Stimulated activated CD8-positive, alpha-beta memory T cell treated with anti-CD3 and anti-CD28 coated beads, Interleukin-7, amount 100 ng/mL, for 24 hours (primary cell): ENCODE measurements at places on chromosomes 11 and 22.

- no peak for DNase-seq
Measured at GRCh38 chr11:15938121-15938611, 418.2 kb downstream of the SOX6 start.

GRCh38 chr11:12731841-12732336, 57.7 kb downstream of the TEAD1 start:
- DNase-seq: no peak

- no peak for DNase-seq
Measured at GRCh38 chr11:71582309-71582895, at the start of gene KRTAP5-11. Gene KRTAP5-11 (minus strand): TSS chr11:71582875. CDS start chr11:71582837, 38 bp downstream.

GRCh38 chr11:125954123-125954944, 8.5 kb downstream of the VSIG10L2 start:
- DNase-seq: no peak

- no peak for DNase-seq
Measured at GRCh38 chr22:31583861-31584485, 78.0 kb downstream of the PISD start.

DNA sequence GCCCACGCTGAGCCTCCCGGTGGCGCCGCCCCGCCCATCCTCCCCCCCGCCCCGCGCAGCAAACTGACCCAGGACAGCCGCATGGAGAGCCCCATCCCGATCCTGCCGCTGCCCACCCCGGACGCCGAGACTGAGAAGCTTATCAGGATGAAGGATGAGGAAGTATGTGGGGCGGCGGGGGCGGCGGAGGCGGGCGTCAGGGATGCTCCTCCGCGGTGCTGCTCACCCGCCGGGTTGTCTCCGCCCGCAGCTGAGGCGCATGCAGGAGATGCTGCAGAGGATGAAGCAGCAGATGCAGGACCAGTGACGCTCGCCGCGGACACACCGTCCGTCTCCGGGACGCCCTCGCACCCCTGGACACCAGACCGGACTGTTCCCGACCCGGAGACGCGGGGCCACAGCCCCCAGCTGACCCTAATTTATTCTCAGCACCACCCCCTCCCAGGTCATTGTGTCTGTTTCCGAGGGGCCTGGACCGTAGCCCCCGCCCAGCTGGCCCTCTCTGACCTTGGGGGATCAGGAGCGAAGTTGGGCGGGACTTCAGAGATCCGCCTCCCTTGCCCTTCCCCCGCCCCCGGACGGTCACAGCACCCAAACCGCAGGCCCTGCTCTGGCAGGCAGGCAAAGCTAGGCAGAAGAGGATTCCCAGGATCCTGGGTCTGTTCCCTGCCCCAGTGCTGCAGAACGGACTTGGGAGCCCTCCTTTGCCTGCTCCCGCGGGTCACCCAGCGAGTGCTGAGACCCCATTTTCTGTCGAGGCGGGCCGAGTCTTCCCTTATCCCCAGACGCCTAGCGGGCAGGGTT, 959 bp upstream of the GP1BB start:
- DNase-seq: no peak

DNA sequence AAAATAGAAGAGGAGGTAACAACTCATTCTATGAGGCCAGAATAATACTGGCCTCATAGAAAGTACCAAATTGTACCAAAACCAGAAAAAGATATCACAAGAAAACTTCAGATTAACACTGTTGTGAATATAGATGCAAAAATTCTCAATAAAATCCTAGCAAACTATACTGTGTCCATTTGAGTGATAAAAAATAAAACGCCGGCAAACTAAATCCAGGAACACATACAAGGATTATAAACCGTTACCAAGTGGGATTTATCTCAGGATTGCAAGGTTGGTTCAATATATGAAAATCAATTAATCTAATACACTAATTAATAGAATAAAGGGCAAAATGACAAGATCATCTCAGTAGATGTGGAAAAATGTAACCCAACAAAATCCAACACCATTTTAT, 23.6 kb upstream of the FBXO3 start:
- no peak for DNase-seq

DNA sequence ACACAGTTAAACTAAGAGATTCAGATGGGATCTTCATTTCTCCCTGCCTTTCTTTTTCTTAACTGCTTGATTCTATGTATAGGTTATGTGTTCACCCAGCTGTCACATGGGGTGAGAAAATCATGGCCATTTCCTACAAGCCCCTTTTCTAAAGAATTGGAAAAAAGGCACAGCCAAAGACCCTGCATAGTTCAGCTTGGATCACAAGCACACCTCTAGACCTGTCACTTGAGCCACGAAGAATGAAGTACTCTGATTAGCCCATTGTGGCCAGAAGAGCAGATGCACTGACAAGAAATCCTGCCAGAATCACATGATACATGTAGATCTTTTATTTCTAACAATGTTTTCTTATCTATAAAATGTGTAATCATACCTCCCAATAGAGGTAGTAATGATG, 69.7 kb downstream of the RAB38 start:
- DNase-seq: no peak

GRCh38 chr11:39113606-39114005, 2345.8 kb downstream of the LRRC4C start:
- DNase-seq: no peak

DNA sequence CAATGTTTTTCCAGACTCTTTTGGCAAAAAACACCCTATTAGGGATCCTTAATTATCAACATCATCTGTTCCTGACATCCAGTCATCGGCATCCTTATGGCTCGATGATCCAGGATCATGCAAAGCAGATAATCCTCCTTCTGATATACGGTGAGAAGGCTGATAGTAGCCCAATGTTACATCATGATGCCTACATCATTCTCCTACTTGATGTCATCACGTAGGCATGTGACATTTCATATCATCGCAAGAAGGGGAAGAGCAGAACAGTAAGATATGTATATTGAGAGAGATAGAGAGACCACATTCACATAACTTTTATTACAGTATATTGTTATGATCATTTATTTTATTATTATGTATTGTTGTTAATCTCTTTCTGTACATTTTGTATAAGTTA, 168.6 kb downstream of the ADAMTS15 start:
- no peak for DNase-seq

GRCh38 chr11:47104261-47104950, 72.3 kb downstream of the ARFGAP2 start:
- no peak for DNase-seq

- no peak for DNase-seq
Measured at GRCh38 chr22:39252461-39253434, 8.0 kb upstream of the PDGFB start.

DNA sequence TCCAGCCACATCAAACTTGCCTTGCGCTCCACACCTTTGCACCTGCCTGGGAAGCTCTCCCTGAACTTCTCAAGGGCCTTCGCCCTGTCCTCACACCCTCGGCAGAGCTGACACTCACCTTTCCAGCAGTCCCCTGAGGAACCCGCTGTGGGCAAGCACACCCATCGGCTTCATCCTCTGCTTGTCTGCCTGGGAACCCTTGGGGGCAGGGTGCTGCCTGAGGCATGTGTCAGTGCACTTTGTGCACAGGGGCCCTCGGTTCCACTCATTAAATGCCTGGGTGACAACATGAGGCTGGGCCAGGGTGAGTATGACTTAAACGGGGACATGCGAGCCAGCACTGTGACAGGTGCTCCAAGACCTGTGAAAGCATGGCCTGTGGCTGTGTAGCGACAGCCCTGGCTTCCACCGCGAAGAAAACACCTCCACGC, 2.6 kb upstream of the LRFN4 start:
- no peak for DNase-seq

DNA sequence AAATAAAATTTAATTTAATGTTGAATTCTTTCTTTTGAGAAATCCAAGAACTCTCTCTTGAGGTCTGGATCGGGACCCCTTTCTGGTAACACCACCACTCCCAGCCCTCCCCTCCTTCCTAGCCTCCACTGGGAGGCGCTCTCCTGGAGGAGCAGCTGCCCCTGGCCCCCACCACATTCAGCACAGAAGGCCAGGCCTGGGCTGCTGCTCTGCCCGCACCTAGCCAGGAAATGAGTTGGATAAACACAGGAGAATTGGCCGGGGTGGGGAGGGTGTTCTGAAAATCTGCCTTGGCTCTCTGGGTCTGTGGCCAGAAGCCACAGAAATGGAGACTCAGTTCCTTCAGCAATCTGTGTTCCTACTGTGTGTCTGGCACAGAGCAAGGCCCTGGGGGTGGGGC, 31.2 kb downstream of the C22orf42 start:
- no peak for DNase-seq

- no peak for DNase-seq
Measured at GRCh38 chr11:131691181-131692041, 321.0 kb downstream of the NTM start.

- no peak for DNase-seq
Measured at GRCh38 chr22:33090836-33091235, 32.7 kb upstream of the SYN3 start.

DNA sequence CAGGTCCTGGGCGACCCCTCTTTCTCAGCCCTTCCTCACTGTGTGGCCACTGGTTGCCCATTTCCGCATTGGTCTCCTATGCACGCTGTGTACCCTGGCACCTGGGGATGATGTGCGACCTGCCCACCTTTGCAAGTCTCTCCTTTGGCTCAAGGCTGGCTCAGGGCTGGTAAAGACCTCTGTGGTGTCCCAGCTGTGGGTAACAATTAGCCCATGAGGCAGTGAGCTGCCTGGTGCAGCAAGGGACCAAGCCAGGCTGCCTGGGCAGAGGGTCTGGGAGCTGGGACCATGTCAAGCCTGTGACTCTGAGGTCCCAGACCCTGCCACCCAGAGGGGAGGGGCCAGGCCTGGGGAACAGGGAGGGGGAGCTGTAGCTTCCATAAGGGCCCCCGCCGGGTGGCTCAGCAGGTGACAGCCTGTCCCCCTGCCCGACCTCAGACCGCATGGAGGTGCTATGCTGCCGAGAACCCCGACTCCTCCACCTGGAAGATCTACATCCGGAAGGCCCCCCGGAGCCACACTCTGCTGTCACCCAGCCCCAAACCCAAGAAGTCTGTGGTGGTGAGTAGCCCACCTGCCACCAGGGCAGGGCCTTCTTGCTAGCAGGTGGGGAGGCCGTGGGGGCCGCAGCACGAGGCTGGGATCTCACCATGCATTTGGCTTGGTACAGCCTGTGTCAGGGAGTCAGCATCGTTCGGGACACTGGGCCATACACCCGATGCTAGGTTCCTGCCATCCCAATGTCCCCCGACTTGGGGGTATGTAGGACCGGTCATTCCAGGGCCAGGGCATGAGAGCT, 112.5 kb downstream of the KCNQ1OT1 start:
- DNase-seq: no peak

GRCh38 chr11:70769106-70769505, 370.8 kb downstream of the CTTN start:
- DNase-seq: no peak

DNA sequence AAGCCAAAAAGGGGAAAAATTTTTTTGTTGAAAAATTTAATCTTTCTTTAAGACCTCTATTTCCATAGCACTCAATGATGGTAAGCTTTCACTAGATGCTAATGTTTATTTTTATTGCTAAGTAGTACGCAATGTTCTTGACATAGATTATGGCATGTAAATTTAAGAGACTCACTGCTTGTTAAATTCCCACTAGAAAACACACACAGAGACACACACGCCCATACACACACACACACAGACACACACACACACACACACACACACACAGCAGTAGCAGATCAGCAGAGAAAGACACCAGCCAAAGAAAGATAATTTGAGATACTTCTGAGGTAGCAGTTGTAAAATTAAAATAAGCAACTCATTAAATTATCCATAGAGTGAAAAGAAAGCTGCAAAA, 16.0 kb upstream of the BDNF start:
- no peak for DNase-seq

- no peak for DNase-seq
Measured at GRCh38 chr11:93537767-93538261, 5.4 kb downstream of the SMCO4 start.

GRCh38 chr11:99592266-99592665, 571.5 kb downstream of the CNTN5 start:
- DNase-seq: no peak

GRCh38 chr11:4063348-4063747, 31.3 kb upstream of the RRM1 start:
- no peak for DNase-seq

- DNase-seq: no peak
Measured at GRCh38 chr11:10784232-10785145, 24.2 kb downstream of the EIF4G2 start.

DNA sequence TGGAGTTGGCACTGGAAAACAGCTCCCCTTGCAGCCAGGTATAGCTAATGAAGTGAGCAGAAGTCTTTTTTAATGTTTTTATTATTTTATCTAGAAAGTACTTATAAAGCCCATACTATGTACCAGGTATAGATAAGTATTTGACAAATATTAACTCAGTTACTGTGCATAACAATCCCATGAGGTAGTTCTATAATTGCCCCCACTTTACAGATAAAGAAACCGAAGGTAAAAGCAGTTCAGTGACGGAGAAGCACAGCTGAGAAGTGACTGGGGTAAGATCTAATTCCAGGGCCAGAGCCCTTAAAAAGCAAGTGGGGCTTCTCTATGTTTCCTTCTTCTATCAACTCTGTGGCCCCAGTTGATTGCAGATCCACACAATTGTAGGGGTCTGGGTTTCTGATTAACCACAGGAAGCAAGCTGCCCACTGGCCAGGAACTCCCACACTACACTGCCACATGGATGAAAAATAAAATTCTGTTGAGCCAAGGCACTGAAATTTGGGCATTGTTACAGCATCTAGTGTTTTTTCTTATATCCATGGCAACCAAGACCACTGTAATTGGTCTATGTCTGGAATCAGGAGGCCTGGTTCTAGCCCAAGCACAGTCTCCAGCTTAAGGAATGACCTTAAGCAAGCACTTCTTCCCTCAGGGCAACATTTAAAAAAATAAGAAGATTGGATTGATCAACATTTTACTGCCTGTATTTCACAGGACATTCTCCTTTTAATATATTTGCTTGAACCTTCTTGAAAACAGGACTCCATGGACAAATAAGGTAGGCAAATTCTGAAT, 55.3 kb upstream of the TEAD1 start:
- no peak for DNase-seq

- DNase-seq: no peak
Measured at GRCh38 chr11:4662876-4663275, 19.1 kb downstream of the OR51E1 start.

GRCh38 chr22:26981111-26981510, 323.7 kb downstream of the MIAT start:
- no peak for DNase-seq

DNA sequence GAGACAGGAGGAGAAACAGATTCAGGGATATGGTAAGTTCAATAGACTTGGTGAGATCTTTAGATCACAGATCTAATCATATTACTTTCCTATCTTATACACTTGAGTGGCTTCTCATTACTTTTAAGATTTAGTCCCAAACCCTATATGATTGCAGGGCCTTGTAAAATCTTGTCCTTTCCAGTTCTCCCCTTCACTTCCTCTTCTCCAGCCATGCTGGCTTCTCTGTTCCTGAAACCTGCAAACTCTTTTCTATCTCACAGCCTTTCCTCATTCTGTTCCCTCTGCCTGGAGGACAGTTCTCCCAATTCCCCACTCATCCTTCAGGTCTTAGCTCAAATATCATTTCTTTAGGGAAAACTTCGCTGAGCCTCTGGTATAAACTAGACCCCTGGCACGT, 65.9 kb upstream of the BIRC3 start:
- no peak for DNase-seq

- no peak for DNase-seq
Measured at GRCh38 chr22:28244757-28245156, 325.7 kb upstream of the PITPNB start.
